ENCODE measurements at places on chromosomes 4 and X.

GRCh38 chr4:17667653-17668201, 53.3 kb downstream of the MED28 start:
- no peak for DNase-seq

- DNase-seq, result no peak
Observed at GRCh38 chrX:81174286-81174685, 27.4 kb downstream of the HMGN5 start.

DNA sequence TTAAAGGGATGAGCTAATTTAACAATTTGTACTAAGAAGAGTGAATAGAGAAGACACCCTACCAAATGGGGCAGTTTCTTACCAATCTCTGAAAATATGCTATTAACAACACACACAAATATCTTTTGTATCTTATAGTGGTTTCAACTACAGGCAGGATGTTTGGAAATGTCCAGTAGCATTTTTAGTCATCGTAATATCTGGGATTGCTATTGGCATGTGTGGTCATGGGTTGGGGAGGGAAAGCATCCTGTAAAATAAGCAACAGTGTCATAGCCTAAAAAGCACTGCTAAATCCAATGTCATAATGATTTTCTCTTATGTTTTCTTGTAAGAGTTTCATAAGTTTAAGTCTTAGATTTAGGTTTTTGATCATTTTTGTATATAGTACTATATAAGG, 29.3 kb upstream of the ABCG2 start:
- no peak for DNase-seq

- no peak for DNase-seq
Observed at GRCh38 chr4:182619660-182620059, 297.5 kb downstream of the DCTD start.

Measured in cerebellum (tissue), 4 donors.